ENCODE measurements at places on chromosomes 7 and 10.

GRCh38 chr7:139944248-139944647 is 115.2 kb downstream of the TBXAS1 start:
- no peak for DNase-seq
- peaks cover 11% of the 10 kb centered on the region for H3K36me3 ChIP-seq
- peaks cover 14% of the 10 kb centered on the region for H3K4me1 ChIP-seq
- peaks cover 29% of the 10 kb centered on the region for H3K27me3 ChIP-seq
- H3K4me3 ChIP-seq: no peak overlapping the region
- H3K27ac ChIP-seq: peak overlapping the region; percentile 23

GRCh38 chr10:24963521-24964041 is 11.2 kb upstream of the PRTFDC1 start:
- no peaks in the 10 kb centered on the region for H3K27me3 ChIP-seq
- DNase-seq: no peak
- peaks cover 30% of the 10 kb centered on the region for H3K4me1 ChIP-seq
- H3K36me3 ChIP-seq: no peaks in the 10 kb centered on the region

GRCh38 chr7:158405324-158405723 is 182.3 kb downstream of the PTPRN2 start:
- H3K4me1 ChIP-seq: peaks cover 45% of the 10 kb centered on the region
- H3K4me3 ChIP-seq: no peak overlapping the region
- no peaks in the 10 kb centered on the region for H3K36me3 ChIP-seq
- peaks cover 10% of the 10 kb centered on the region for H3K27me3 ChIP-seq

GRCh38 chr7:91517201-91517785 is 253.1 kb downstream of the FZD1 start:
- H3K4me1 ChIP-seq: peaks cover 3% of the 10 kb centered on the region
- DNase-seq: no peak
- no peaks in the 10 kb centered on the region for H3K27me3 ChIP-seq
- H3K27ac ChIP-seq: no peak overlapping the region
